ENCODE measurements at places on chromosomes 3 and 15.
A peak's percentile ranks its signal among the peaks of the same experiment; 100 is the strongest.

DNA sequence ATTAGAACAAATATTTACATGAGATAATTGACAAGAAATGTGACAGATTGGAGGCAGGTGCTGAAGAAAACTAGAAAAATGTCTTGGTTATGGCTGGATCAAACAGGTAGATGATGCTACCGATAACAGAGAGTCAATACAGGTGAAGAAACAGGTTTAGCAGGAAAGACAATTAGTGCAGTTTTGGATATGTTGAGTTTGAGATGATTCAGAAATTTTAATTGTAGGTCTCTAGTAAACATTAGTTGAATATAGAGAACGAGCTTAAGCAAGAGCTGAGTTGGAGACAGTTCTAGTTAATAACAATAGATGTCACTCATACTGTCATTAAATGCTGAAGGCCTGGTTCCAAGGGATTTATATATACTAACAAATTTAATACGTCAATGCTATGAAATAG is 524.4 kb downstream of the NSUN3 start:
- DNase-seq: no peak

GRCh38 chr15:78110916-78111475 is 18.6 kb downstream of the SH2D7 start:
- no peak for DNase-seq

DNA sequence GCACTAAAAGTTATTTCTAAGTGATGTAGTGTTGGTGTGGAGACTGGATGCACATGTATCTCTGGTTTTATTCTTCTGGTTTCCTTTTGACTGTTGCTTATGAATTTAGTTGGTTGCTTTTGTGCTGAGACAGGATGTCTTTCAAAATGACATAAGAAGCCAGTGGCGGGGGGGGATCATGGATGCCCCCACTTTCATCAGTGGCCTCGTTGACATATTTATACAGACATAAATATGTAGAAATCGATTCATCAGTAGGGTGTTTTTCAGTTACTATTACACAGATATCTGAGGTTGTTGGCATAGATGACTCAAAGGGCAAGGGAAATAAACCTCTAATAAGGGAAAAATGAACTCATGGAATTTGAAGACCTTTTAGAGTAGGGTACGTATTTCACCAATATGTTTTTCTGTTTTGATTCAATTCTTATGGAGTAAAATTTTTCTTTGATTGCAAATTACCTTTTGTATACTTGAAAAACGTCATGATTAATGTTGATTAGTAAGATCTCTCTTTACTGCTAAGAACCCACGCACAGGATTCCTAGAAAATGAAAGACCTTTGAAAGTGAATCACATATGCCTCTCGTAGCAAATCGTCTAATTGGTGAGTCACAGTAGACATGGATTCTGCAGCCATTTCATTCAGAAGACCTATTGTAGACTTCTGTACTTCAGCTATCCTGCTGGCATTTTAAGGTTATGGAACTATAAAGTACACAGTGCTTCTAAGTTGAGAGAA is 97.4 kb upstream of the RBMS3 start:
- DNase-seq: peak; percentile 8

- DNase-seq: peak; percentile 44
Measured at GRCh38 chr15:89971592-89971997, 29.5 kb upstream of the ZNF710 start.

GRCh38 chr3:123618768-123619484 is 34.1 kb upstream of the HACD2 start:
- no peak for DNase-seq

- no peak for DNase-seq
Measured at GRCh38 chr3:16061491-16061890, 113.0 kb upstream of the GALNT15 start.

GRCh38 chr3:18901571-18901970 is 246.7 kb upstream of the KCNH8 start:
- no peak for DNase-seq

DNA sequence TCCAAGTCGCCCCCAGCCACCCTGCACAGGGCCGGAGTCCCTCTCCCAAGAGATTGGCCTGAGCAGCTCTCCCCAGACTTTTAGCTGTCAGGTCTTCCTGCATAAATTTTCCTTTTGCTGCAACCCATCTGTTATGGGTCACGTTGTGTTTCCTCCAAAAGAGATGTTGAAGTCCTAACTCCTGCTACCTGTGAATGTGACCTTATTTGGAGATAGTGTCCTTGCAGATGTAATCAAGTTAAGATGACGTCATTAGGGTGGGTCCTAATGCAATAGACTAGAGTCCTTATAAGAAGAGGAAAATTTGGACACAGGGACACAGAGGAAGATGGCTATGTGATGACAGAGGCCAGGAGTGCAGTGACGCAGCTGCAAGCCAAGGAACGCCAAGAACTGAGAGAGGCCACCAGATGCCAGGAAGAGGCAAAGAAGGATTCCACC is 13.2 kb upstream of the SLC6A6 start:
- DNase-seq: no peak

DNA sequence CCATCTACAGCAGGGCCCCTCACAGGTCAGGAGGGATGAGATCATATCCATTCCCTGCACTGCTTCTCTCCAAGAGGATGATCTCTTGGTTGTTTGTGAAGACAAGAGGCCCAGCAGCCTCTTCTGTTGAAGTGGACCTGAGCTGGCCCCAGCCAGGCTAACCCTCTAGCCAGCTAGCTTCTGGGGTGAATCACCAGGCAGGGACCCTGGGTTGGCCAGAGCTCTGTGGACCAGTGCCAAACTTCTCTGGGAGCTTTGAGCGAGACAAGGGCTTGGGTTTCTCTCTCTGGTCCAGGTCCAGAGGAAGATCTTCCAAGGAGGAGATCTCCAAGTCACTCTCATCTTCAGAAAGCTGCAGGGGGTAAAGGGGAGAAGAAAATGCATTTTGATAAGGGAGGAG is 52.7 kb downstream of the CLDN18 start:
- DNase-seq: no peak

DNA sequence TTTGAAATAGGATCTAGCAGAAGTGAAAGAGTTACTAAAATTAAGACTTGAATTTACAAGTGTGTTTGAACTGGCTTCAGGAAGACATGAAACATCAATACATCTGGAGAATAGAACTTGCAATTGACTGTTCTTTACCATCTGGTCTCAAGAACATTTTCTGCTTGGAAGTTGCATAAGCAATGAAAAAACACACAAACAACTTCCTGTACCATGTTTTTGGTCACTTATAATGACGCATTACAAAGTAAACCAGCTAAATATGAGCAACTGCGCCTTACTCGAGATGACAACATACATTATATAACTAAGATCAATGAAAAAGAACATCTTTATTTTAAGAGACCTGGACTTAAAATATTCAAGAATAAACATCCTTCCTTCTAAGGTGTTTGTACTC is 112.5 kb downstream of the TIGIT start:
- DNase-seq: no peak

- DNase-seq: no peak
Measured at GRCh38 chr3:45599984-45600650, 5.6 kb downstream of the LIMD1 start.

DNA sequence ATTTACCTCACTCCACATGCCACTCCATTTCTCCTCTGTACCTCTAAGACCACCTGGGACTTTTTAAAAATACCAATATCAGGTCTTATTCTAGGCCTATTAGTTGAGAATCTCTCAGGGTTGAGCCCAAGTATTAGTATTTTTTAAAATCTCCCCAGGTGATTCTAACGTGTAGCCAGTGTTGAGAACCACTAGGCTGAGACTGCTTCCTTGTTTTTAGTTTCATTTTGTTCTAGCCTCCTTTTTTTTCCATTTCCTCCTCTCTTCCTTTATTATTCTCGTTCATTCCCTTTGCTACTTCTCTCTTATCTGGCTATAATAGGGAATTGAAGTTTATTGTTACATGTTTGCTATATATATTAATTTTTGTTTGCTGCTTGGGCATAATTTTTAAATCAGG is 217.8 kb upstream of the CD96 start:
- DNase-seq: no peak

DNA sequence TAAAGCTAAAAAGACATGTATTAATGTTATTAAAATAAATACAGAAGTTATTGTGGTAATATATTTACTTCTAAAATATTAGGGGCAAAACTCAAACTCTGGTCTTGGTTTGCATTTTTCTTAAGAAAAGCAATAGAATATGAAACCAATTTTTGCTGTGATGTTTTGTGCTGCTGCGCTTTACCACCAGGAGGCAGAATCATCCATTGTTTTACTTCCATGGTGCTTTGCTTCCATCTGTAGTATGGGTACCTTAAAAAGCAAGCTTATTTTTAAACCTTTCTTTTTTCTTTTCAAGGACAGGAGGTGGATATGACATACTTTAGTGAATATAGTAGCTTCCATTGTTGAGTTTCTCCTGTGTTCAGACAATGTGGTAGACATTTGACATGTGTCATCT is 46.6 kb upstream of the MRPL3 start:
- DNase-seq: no peak
